ENCODE measurements at places on chromosomes 11 and 22. TPM values are rescaled to one million over a fixed set of nuclear protein-coding genes. Genes with fewer than 3 reads are reported as not detected.

The KRTAP5-5 gene
- not detected for total RNA-seq

The AGBL2 gene
- not detected for total RNA-seq

The VWCE gene
- not detected for total RNA-seq

The ROM1 gene
- total RNA-seq: 5.5 TPM

The FUT4 gene
- total RNA-seq: 3.3 TPM

The CDKN1C gene
- total RNA-seq: 52.7 TPM

The BIRC3 gene
- 11.1 TPM for total RNA-seq

The MS4A6A gene
- 22.2 TPM for total RNA-seq

The OR6A2 gene
- total RNA-seq: not detected

The MAJIN gene
- total RNA-seq: not detected

The HBG1 gene
- not detected for total RNA-seq

The MMP10 gene
- not detected for total RNA-seq

The CTSC gene
- 19.5 TPM for total RNA-seq

The SCGB1A1 gene
- not detected for total RNA-seq

The GALNT18 gene
- 11.5 TPM for total RNA-seq

The MS4A6E gene
- total RNA-seq: not detected

The SGSM1 gene
- 3.5 TPM for total RNA-seq

The NRXN2 gene
- 7.0 TPM for total RNA-seq

The FIBIN gene
- 18.5 TPM for total RNA-seq

The CCDC157 gene
- total RNA-seq: 4.5 TPM

The CD6 gene
- total RNA-seq: 1.6 TPM

The BTBD18 gene
- not detected for total RNA-seq

The TRIM5 gene
- total RNA-seq: 8.3 TPM

The BARX2 gene
- total RNA-seq: 14.9 TPM

The MAPK8IP1 gene
- 5.0 TPM for total RNA-seq

The MS4A4A gene
- total RNA-seq: 9.5 TPM

The SYT12 gene
- total RNA-seq: 0.62 TPM

The CST6 gene
- 1,577 TPM for total RNA-seq

The SCGB1C1 gene
- not detected for total RNA-seq

The HPS5 gene
- total RNA-seq: 26.4 TPM

The P2RY2 gene
- total RNA-seq: 5.2 TPM

The PAMR1 gene
- total RNA-seq: 12.7 TPM

The DAGLA gene
- total RNA-seq: 1.1 TPM

The LINC01488 gene
- not detected for total RNA-seq

Data from lower leg skin (tissue), 4 donors.